ENCODE measurements at places on chromosomes 12 and 14. TPM values are rescaled to one million over a fixed set of nuclear protein-coding genes. Genes with fewer than 3 reads are reported as not detected.

- no peak for DNase-seq
- no peak overlapping the region for H3K27ac ChIP-seq
- H3K4me1 ChIP-seq = no peaks in the 10 kb centered on the region
- no peaks in the 10 kb centered on the region for H3K36me3 ChIP-seq
Observed at GRCh38 chr12:99110868-99111267, 465.8 kb downstream of the APAF1 start.

- no peak for DNase-seq
- no peak overlapping the region for H3K27ac ChIP-seq
- no peaks in the 10 kb centered on the region for H3K4me1 ChIP-seq
- H3K4me3 ChIP-seq = no peak overlapping the region
- H3K36me3 ChIP-seq = peaks cover 20% of the 10 kb centered on the region
- no peaks in the 10 kb centered on the region for H3K27me3 ChIP-seq
Observed at GRCh38 chr14:90674043-90674670, 142.1 kb downstream of the TTC7B start.

DNA sequence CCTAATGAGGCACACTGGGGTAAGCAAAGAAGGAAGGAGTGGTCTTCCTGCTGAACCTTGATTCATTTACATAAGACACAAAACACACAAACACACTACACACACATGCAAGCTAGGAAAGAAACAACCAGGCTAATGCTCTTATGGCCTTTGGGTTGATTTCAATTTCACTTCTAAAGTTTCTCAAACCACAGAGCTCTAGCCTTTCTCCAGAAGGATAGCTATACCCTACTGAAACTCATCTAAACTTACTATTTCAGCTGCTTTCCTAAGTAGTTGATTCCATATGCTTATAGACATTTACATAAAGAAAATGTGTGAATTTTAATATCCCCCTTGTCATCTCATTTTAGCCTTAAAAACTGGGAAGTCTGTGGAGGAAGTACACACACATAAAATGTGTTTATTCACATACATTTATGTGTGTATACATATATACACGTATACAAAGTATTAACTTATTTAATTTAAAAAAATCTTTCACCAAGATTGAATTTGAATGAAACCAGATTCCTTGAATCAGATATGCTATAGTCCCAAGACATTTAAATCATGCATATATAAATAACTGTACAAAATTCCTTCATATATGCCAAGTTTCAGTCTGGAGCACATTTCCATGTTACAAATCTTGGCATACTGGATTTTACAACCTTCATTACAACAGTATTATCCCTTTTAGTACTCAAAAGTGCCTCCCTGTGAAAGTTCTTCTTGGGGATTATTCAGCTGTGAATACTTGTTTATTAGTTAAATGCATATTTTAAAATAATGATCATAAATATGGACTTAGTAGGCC, 231.8 kb upstream of the NPAS3 start:
- no peak for DNase-seq
- H3K27ac ChIP-seq = no peak overlapping the region
- no peak overlapping the region for H3K4me3 ChIP-seq
- H3K36me3 ChIP-seq = no peaks in the 10 kb centered on the region

- peaks cover 7% of the 10 kb centered on the region for H3K36me3 ChIP-seq
- H3K27me3 ChIP-seq = peaks cover 24% of the 10 kb centered on the region
- H3K4me1 ChIP-seq = peaks cover 11% of the 10 kb centered on the region
- no peak overlapping the region for H3K4me3 ChIP-seq
Observed at GRCh38 chr12:102050660-102051430, 10.9 kb downstream of the WASHC3 start.

DNA sequence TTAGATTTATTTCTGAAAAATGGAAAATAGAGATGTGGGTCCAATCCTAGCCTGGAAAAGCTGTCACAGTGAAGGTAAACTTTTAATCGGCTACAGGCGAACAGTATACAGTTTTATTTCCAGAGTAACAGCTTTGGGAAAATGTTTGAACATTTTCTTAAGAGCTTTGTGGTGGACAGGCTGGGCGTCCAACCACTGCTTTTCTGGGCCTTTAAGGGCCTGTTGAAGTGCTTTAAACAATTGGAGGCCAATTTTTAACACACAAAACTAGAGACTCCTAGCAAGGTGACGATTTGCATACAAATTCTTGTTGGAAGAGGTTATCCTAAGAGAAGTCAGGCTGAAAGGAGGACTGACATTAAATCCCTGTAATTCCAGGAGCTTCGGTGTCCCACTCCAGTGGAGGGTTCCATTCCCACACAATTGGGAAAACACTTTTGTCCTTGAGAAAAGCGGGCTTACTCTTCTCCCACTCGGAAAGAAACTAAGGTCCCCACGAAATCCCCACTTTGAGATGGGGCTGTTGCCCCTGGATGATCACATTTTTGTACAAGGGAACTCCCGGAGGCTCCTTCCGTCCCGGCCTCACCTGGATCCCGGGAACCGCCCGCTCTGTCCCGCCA, 26.9 kb downstream of the BCL11B start:
- H3K27ac ChIP-seq = no peak overlapping the region
- peak overlapping the region; percentile 69 for H3K4me3 ChIP-seq
- no peaks in the 10 kb centered on the region for H3K36me3 ChIP-seq
- peaks cover 12% of the 10 kb centered on the region for H3K4me1 ChIP-seq
- H3K27me3 ChIP-seq = peaks cover 82% of the 10 kb centered on the region

BCL2L2 gene
- total RNA-seq = 23.7 TPM

GRCh38 chr14:39181693-39182047, 6.6 kb downstream of the PNN start:
- DNase-seq = no peak
- peaks cover 8% of the 10 kb centered on the region for H3K4me1 ChIP-seq
- H3K27ac ChIP-seq = no peak overlapping the region
